Left renal cortex interstitium (tissue), 4 donors: ENCODE measurements at places on chromosomes 12 and 14. TPM values are rescaled to one million over a fixed set of nuclear protein-coding genes. Genes with fewer than 3 reads are reported as not detected.

Gene HECTD1
- 138 TPM for polyA plus RNA-seq

Gene BIN2
- 3.6 TPM for polyA plus RNA-seq

Gene CLEC6A
- 0.21 TPM for polyA plus RNA-seq

Gene PLCZ1
- polyA plus RNA-seq, result 1.2 TPM

Gene TTLL5
- 26.7 TPM for polyA plus RNA-seq

Gene LIN7A
- 18.3 TPM for polyA plus RNA-seq

Gene ADIPOR2
- polyA plus RNA-seq, result 41.7 TPM

Gene RND1
- polyA plus RNA-seq, result 3.7 TPM

Gene PLBD1
- polyA plus RNA-seq, result 39.0 TPM

Gene A2M
- polyA plus RNA-seq, result 281 TPM

Gene CCDC184
- 0.51 TPM for polyA plus RNA-seq

Gene RBMS2
- polyA plus RNA-seq, result 41.7 TPM

Gene PRKAB1
- polyA plus RNA-seq, result 89.1 TPM

Gene ESPL1
- polyA plus RNA-seq, result 14.0 TPM

Gene ATP6V1D
- 151 TPM for polyA plus RNA-seq

Gene FAM181A
- not detected for polyA plus RNA-seq

Gene DDX23
- 88.3 TPM for polyA plus RNA-seq

Gene KCNA5
- 2.2 TPM for polyA plus RNA-seq

Gene BDKRB1
- 0.66 TPM for polyA plus RNA-seq

Gene OR10P1
- polyA plus RNA-seq, result not detected
